ENCODE measurements at places on chromosomes 16 and 17.

DNA sequence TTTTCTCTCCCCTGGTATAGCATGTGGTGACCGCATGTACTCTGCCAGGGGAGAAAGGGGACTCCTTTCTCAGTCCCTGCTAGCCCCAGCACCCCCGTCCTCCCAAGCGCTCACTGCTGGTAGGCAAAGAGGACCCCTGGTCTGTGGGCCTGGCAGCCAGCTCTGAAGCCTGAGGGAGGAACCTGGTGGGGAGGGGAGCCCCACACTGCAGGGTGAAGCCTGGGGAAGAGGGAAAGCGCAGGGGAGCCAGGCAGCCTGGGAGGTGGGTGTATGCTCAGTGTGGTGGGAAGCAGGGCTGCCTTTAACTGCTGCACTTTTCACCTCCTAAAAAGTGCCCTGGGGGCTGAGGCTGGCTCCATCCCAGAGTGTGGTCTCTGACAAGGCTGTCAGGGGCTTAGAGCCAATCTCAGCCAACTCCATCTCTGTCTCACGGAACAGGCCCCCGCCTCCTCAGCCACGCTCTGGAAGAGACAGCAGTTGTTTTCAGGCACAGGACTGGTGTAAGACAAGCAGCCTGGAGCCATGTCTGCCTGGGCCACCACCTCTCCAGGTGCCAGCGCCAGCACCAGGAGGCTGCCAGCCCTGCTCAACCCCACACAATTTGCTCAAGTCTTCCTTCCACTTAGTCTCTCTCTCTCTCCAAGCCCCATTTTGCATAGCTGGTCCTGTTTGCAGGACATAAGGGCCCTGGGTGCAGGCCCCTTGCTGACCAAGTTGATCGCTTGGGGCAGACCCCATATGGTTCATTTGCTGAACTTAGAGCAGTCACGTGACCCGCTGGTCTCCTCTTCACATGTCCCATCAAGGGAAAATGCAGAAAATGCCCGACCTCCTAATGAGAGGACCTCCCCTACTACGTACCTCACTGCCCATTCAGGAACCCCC is 14.7 kb upstream of the TBX2 start:
- no peak for DNase-seq
- no peaks in the 10 kb centered on the region for H3K36me3 ChIP-seq
- no peak overlapping the region for H3K4me3 ChIP-seq
- 0 out of 2 replicates have a peak overlapping the region, but pooled peaks have one; percentile 68 for H3K27ac ChIP-seq
- peaks cover 9% of the 10 kb centered on the region for H3K4me1 ChIP-seq
- no peaks in the 10 kb centered on the region for H3K27me3 ChIP-seq

GRCh38 chr16:84022644-84023043 is 20.0 kb downstream of the SLC38A8 start:
- no peak overlapping the region for H3K27ac ChIP-seq
- H3K4me3 ChIP-seq = no peak overlapping the region
- DNase-seq = no peak
- peaks cover 18% of the 10 kb centered on the region for H3K27me3 ChIP-seq

DNA sequence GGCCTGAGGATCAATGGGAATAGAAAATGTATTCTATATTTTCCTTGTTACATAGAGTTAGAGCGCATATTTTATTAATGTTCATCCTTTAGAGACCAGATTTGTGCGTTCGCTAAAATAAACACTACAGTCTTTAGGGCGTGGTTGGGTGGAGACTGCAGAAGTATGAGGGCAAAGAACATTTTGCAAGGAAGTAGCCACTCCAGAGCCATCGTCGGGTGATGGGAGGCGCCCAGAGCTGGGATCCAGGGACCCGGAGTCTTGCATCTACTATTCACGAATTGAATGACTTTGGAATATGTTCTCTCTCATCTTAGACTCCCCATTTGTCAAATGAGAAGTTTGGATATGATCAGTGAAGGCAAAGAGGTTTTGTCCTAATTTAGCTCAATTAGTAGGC is 154.2 kb upstream of the IRX6 start:
- no peak overlapping the region for H3K4me3 ChIP-seq
- no peak for DNase-seq
- no peaks in the 10 kb centered on the region for H3K36me3 ChIP-seq
- no peak overlapping the region for H3K27ac ChIP-seq
- H3K4me1 ChIP-seq = peaks cover 10% of the 10 kb centered on the region
- no peaks in the 10 kb centered on the region for H3K27me3 ChIP-seq

GRCh38 chr16:85991425-85991824 is 92.5 kb downstream of the IRF8 start:
- DNase-seq = no peak
- H3K36me3 ChIP-seq = no peaks in the 10 kb centered on the region
- no peak overlapping the region for H3K27ac ChIP-seq
- H3K4me1 ChIP-seq = no peaks in the 10 kb centered on the region

- no peak overlapping the region for H3K4me3 ChIP-seq
- H3K36me3 ChIP-seq = 0 out of 2 replicates have a peak, but pooled peaks cover 4% of the 10 kb centered on the region
- H3K27ac ChIP-seq = no peak overlapping the region
- no peak for DNase-seq
These were observed 366.2 kb upstream of the EEF2KMT start for GRCh38 chr16:5463820-5464219.

- H3K4me1 ChIP-seq = no peaks in the 10 kb centered on the region
- no peak overlapping the region for H3K4me3 ChIP-seq
- no peak overlapping the region for H3K27ac ChIP-seq
- DNase-seq = no peak
- H3K36me3 ChIP-seq = no peaks in the 10 kb centered on the region
These were observed 45.1 kb downstream of the ATP2C2 start for GRCh38 chr16:84413244-84414004.

DNA sequence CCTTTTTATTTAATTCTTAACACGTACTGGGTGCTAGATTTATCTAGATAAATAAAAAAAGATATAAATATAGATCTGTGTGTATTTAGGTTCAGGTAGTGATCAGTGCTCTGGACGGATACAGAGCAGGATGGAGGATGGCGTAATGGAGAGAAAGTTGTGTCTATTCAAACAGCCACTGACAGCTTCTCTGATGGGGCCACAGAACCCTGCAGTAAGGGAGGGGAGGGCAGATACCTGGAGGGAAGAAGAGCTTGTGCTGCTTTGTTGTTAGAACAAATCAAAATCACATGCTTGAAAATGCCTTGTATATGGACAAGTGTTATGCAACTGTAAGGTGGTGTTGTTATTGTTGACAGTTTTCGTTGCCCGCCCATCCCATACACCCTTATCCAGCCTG is 170.2 kb downstream of the UTP18 start:
- no peak for DNase-seq
- no peak overlapping the region for H3K4me3 ChIP-seq
- H3K4me1 ChIP-seq = peaks cover 11% of the 10 kb centered on the region
- peaks cover 15% of the 10 kb centered on the region for H3K36me3 ChIP-seq
- H3K27ac ChIP-seq = no peak overlapping the region

GRCh38 chr17:73706858-73707257 is 62.6 kb upstream of the SDK2 start:
- H3K4me1 ChIP-seq = peaks cover 9% of the 10 kb centered on the region
- H3K27ac ChIP-seq = no peak overlapping the region
- H3K36me3 ChIP-seq = no peaks in the 10 kb centered on the region
- DNase-seq = no peak
- H3K4me3 ChIP-seq = no peak overlapping the region

GRCh38 chr17:79843816-79844800 is 4.9 kb upstream of the CBX4 start:
- H3K4me3 ChIP-seq = peak overlapping the region; percentile 68
- peak; percentile 56 for DNase-seq
- peaks cover 10% of the 10 kb centered on the region for H3K4me1 ChIP-seq
- H3K27me3 ChIP-seq = peaks cover 89% of the 10 kb centered on the region
- no peaks in the 10 kb centered on the region for H3K36me3 ChIP-seq
- no peak overlapping the region for H3K27ac ChIP-seq
